Naive B cell (primary cell): ENCODE measurements at places on chromosomes 2 and 18.

- no peaks in the 10 kb centered on the region for H3K4me1 ChIP-seq
- peaks cover 9% of the 10 kb centered on the region for H3K27me3 ChIP-seq
- no peak for DNase-seq
These were observed 226.8 kb upstream of the RAB6C start for GRCh38 chr2:129752686-129753085.

DNA sequence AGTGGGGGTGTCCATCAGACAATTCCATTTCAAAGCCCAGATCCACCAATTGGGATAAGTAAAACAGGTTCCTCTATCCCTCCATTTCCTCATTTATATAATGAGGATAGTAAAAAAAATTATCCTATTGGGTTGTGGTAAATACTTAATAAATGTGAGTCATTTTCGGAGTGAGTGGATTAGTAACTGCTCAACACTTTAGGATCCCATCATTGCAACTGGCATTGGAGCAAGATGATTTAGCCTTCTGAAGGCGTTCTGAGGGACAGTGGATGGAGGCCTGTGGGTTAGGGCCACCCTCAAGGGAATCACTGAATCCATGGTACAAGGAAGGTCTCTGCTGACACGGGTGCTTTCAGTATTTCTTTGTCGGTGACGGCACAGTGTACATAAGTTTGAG lies 108.6 kb upstream of the FZD7 start:
- DNase-seq, result no peak

DNA sequence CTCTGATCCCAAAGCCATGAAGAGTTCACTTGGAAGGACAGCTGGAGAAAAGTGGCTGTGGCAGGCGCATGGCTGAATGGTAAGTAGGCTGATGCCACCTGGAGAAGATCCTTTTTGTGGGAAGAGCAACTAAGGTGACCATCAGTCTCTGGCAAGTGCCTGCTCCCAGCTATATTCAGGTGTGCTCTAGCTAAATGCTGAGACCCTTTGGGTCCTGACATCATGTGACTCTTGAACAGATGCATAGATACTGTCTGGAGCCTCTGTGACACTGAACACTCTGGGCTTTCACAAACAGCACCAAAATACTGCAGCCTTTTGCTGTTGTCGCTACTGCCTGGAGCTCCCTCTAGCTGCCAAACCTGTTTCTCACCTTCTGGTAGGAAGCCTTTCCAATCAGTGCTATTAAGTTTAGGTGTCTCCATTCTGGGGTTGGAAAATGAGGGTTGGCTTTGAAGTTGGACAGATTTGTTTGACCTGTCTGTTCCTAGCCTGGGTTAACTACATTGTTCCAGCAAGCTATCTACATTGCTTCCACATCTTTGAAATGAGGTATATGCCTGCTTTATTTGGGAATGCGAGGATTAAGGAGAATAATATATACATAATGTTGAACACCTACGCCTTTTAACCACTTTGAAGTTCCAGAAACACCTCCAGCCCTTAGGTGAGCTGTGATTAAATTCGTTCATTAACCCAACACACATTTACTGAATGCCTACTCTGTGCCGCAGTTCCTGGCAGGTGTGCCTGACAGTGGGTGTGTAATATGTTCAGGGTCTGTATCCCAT lies 3.1 kb downstream of the EGR4 start:
- H3K27ac ChIP-seq, result no peak overlapping the region
- peaks cover 21% of the 10 kb centered on the region for H3K4me1 ChIP-seq
- peaks cover 35% of the 10 kb centered on the region for H3K27me3 ChIP-seq
- H3K4me3 ChIP-seq, result peak overlapping the region; percentile 70
- no peaks in the 10 kb centered on the region for H3K36me3 ChIP-seq

GRCh38 chr18:2471523-2471922 lies 99.8 kb downstream of the METTL4 start:
- no peaks in the 10 kb centered on the region for H3K4me1 ChIP-seq
- no peak overlapping the region for H3K4me3 ChIP-seq
- DNase-seq, result no peak
- no peaks in the 10 kb centered on the region for H3K36me3 ChIP-seq
- H3K27ac ChIP-seq, result no peak overlapping the region

- no peak overlapping the region for H3K27ac ChIP-seq
- H3K27me3 ChIP-seq, result no peaks in the 10 kb centered on the region
- peaks cover 85% of the 10 kb centered on the region for H3K4me1 ChIP-seq
- DNase-seq, result no peak
These were observed 70.6 kb downstream of the MGAT5 start for GRCh38 chr2:134324430-134324829.

GRCh38 chr2:58514252-58514651 lies 273.1 kb upstream of the FANCL start:
- H3K27me3 ChIP-seq, result no peaks in the 10 kb centered on the region
- H3K4me1 ChIP-seq, result no peaks in the 10 kb centered on the region
- no peak for DNase-seq
- no peak overlapping the region for H3K27ac ChIP-seq
- H3K36me3 ChIP-seq, result no peaks in the 10 kb centered on the region

DNA sequence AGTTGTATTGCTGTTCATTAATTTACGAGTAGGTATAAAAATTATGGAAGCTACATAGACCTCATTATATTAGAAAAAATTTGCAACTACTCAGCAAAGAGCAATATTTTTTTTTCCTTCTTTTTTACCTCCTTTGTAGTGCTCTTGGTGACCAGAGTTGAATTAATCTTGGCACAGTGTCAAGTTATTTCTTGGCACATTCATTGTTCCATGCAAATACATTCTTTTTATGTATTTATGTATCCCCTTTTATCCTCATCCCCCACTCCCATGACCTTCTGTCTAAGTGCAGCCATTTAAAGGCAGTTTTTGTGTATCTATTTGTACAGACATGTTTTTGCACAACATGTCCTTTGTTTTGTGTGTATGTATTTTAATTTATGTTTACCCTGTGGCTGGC lies 224.5 kb downstream of the CCDC102B start:
- H3K27me3 ChIP-seq, result no peaks in the 10 kb centered on the region
- H3K27ac ChIP-seq, result no peak overlapping the region
- H3K4me1 ChIP-seq, result no peaks in the 10 kb centered on the region
- H3K4me3 ChIP-seq, result no peak overlapping the region

- peaks cover 26% of the 10 kb centered on the region for H3K4me1 ChIP-seq
- peaks cover 12% of the 10 kb centered on the region for H3K36me3 ChIP-seq
- H3K27me3 ChIP-seq, result no peaks in the 10 kb centered on the region
- peak overlapping the region; percentile 58 for H3K4me3 ChIP-seq
These were observed 17.6 kb downstream of the MYL12B start for GRCh38 chr18:3279201-3280185.

GRCh38 chr2:186590759-186591505 lies 1.1 kb downstream of the ITGAV start:
- peaks cover 28% of the 10 kb centered on the region for H3K4me1 ChIP-seq
- no peak overlapping the region for H3K27ac ChIP-seq
- peak overlapping the region; percentile 86 for H3K4me3 ChIP-seq
- peak; percentile 14 for DNase-seq
- H3K27me3 ChIP-seq, result peaks cover 2% of the 10 kb centered on the region
- no peaks in the 10 kb centered on the region for H3K36me3 ChIP-seq

DNA sequence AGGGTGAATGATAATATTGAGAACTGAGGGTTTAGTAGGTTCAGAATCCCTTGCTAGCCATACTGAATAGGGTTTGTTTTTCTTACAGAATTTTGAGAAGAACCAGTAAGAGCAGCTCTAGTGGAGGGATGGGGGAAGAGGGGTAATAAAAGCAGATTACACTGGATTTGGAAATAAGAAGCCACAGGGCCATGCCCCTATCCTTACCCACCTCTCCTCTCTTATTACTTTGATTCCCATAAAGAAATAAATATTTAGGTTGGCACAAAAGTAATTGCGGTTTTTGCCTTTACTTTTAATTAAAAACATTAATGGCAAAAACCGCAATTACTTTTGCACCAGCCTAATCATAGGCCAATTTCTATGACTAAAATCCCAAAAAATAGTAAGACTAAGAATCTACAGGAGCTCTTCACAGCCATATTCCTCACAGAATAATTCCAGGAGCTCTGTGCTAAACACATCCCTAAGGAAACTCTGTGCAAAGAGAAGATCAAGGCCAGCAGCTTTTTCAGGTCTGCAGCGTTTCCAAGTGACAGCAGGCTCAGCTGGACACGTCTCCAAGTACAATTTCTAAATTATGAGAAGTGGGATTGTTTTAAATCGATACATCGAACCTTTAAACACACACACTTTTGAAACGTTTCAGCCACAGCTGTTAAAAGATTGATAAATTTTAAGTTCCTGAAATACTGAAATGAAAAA lies 58.4 kb upstream of the RTN4 start:
- H3K36me3 ChIP-seq, result no peaks in the 10 kb centered on the region
- peaks cover 15% of the 10 kb centered on the region for H3K4me1 ChIP-seq
- no peak overlapping the region for H3K4me3 ChIP-seq
- H3K27ac ChIP-seq, result no peak overlapping the region
- H3K27me3 ChIP-seq, result no peaks in the 10 kb centered on the region

GRCh38 chr2:238601433-238602222 lies 174.9 kb downstream of the ASB1 start:
- H3K27ac ChIP-seq, result no peak overlapping the region
- H3K27me3 ChIP-seq, result peaks cover 34% of the 10 kb centered on the region
- no peak overlapping the region for H3K4me3 ChIP-seq
- H3K4me1 ChIP-seq, result no peaks in the 10 kb centered on the region

GRCh38 chr2:54928719-54929118 lies 121.5 kb downstream of the RTN4 start:
- H3K4me1 ChIP-seq, result no peaks in the 10 kb centered on the region
- H3K27me3 ChIP-seq, result peaks cover 8% of the 10 kb centered on the region

DNA sequence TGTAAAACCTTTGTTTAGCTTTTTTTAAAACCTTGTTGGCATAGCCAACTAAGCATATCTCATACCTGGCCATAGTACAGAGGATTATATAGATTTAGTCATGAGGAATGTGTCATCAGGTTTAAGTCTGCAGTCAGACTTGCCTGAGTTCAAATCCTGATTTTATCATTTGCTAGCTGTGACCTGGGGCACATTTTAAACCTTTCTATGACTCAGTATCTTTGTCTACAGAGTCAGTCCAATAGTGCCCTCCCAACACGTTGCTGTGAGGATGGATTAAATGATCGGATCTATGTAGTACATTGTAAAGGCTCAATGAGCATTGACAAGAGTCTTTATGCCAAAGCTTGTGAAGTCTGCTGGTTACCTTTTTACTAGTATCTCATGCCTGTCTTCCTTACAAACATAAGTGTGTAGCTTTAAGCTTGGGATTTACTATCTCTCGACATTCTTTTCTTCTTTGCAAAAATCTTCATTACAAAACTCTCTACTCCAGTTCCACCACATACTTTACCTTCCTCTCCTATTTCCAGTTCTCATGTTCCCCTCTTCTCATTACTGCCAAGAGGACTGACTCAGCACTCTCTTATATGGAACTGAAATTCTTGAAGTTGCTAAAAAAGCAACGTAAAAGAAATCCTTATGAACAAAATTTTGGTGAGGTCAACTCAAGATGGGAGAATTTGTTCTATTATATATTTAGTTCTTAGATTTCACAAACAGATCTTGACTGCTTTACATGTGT lies 68.1 kb upstream of the RBMS1 start:
- DNase-seq, result no peak
- no peaks in the 10 kb centered on the region for H3K36me3 ChIP-seq
- no peaks in the 10 kb centered on the region for H3K4me1 ChIP-seq
- no peak overlapping the region for H3K27ac ChIP-seq
- no peak overlapping the region for H3K4me3 ChIP-seq

DNA sequence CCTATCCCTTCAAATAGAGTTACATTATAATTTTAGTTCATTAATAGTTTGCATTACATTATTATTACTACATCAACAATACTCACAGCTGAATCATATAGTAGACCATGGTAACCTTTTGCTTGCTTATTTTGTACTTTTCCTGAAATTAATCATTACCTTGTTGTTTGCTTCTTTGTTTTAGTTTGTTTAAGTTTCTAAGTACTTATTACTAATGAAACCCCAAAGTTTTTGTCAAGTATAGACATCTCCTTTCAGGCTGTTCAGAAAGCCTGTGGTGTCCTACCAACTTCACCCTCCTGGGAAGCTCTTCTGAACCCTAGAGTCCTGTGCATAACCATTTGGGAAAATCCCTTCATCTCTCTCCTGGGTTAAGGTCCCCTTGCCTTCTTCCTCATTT lies 43.5 kb upstream of the LAPTM4A start:
- no peak overlapping the region for H3K27ac ChIP-seq
- peaks cover 29% of the 10 kb centered on the region for H3K27me3 ChIP-seq
- no peaks in the 10 kb centered on the region for H3K4me1 ChIP-seq
- H3K36me3 ChIP-seq, result no peaks in the 10 kb centered on the region
- no peak overlapping the region for H3K4me3 ChIP-seq

DNA sequence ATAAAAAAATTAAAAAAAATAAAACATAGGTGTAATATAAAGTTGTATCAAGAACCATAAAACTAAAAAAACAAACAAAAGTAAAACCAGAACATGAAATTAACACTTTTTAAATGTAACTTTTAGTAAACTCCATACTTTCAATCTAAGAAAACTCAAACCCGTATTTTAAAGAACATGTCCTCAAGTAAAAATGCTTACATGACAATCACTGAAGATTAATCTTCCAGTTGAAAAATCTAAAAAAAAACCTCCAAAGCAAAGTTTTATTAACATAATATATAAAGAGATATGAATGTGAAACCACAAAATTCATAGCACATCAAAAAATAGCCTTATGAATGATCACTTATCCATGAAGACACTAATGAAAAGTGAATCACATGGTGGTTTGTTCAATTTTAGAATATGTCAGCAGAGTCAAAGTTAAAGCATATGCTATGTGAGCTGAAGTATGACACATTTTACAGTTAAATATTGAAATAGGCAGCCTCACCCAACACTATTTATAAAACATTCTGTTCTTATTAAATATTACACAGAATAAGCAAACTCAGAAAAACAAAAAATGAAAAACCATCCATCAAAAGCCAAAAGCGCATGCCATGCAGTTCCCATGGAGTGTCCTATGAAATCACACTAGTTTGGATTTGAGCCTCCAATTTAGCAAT lies 23.1 kb upstream of the CHAC2 start:
- H3K4me3 ChIP-seq, result no peak overlapping the region
- no peak for DNase-seq
- peaks cover 19% of the 10 kb centered on the region for H3K36me3 ChIP-seq
- no peaks in the 10 kb centered on the region for H3K4me1 ChIP-seq

- H3K4me1 ChIP-seq, result peaks cover 37% of the 10 kb centered on the region
- DNase-seq, result no peak
- peak overlapping the region; percentile 84 for H3K27ac ChIP-seq
- H3K36me3 ChIP-seq, result peaks cover 5% of the 10 kb centered on the region
- no peaks in the 10 kb centered on the region for H3K27me3 ChIP-seq
These were observed 573 bp downstream of the WDR7 start for GRCh38 chr18:56651771-56652092.
